ENCODE measurements at places on chromosomes 1 and 21.

DNA sequence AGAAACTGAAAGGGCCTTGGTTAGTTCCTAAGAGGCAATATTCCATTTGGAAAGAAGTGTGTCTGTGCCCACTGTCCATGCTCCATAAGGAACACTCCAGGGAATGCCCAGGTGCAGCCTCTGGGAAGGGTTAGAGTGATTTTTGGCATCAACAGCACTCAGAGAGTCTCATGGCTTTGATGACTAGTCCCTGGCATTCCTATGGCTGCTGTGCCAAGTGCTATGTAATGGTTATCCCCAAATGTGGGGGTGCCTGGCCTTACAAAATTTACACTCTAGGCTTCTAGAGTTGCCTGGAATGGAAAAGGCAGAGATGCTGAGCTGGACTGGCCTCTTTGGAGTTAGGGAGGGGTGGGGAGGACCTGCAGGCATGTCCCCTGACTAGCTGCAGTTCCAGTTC is 75.0 kb upstream of the BCAR3 start:
- DNase-seq = no peak

- DNase-seq = no peak
Observed at GRCh38 chr1:193661385-193661784, 475.0 kb upstream of the B3GALT2 start.

- no peak for DNase-seq
Observed at GRCh38 chr1:112177314-112177713, 187.8 kb upstream of the KCND3 start.

DNA sequence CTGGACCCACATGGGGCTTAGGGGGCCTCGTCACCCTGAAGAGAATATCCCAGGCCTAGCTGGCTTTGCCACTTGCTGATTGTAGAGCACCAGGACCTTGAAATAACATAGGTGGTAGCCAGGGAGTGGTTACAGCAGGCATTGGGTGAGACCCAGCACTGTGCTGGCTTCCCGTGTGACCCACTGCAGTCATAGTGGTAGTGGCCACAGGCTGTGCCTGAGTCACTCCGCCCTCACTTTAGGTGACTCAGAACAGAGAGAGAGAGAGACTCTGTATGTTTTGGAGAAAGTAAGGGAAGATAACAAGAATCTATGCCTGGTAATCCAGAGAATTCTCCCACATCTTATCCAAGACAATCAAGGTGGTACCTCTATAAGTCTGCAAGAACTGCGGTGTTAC is 98.7 kb upstream of the LHX8 start:
- no peak for DNase-seq

DNA sequence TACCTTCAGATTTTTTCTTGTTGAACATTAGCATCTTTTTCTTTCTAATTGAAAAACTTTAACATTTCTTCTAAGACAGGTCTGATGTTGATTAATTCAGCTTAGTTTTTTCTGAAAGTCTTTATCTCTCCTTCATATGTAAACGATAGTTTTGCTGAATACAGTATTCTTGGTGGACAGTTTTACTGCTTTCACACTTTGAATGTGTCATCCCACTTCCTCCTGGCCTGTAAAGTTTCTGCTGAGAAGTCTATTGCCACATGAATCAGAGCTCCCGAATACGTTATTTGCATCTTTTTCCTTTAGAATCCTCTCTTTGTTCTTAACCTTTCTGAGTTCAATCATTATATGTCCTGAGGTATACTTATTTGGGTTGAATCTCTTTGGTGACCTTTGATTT is 344.2 kb downstream of the OLFM3 start:
- no peak for DNase-seq

GRCh38 chr21:42409366-42409765 is 5.7 kb downstream of the UBASH3A start:
- DNase-seq = no peak

DNA sequence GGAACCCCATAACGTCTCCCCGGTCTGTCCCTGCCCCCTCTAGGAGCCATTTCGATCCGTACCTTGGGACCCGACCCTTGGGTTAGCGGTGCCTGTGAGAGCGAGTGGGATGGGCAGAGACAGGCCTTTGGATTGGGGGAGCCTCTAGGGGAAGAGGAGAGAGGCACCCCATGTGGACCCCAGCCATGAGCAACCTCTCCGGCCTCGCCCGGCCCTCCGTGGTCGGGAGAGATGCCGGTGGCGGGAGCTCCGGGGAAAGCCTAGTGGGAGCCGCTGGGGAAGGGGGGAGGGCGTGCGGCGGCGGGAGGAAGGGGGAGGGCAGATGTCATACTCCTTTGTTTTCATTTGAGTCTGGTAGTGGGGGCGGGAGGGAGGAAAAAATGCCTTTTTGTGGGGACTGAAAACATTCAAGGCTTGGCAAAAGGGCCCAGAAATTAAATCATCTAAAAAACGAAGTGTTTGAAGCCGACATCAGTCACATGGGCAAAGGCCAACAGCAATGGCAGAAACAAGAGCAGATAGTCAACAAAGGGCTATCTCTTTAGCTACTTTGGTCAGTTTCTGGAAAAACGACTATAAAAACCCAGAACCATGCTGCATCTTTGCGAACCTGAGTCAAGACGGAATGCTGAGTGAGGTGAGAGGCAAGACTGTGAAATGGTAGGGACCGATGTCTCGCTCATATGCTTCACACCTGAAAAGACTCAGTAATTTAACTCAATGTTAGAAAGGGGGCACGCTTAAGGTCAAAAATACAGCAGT is 758 bp downstream of the PTBP2 start:
- no peak for DNase-seq
